NCI-H460 (cell line): ENCODE measurements at places on chromosomes 13 and 19. TPM values are rescaled to one million over a fixed set of nuclear protein-coding genes. Genes with fewer than 3 reads are reported as not detected.

Gene RNF225
- 0.26 TPM in 1 of 2 replicates, not detected in the other for total RNA-seq

Gene IGSF23
- not detected in 2 replicates for total RNA-seq

Gene TEX29
- not detected in 2 replicates for total RNA-seq

Gene SCN1B
- 0.61 and 0.82 TPM in 2 replicates for total RNA-seq

Gene SUGP1
- total RNA-seq, result 18.7 and 19.5 TPM in 2 replicates

Gene RNF113B
- not detected in 2 replicates for total RNA-seq

Gene LGALS14
- not detected in 2 replicates for total RNA-seq

Gene OR7D4
- not detected in 2 replicates for total RNA-seq

Gene ZNF576
- total RNA-seq, result 4.4 and 4.6 TPM in 2 replicates

Gene APBA3
- 12.9 and 16.4 TPM in 2 replicates for total RNA-seq

Gene SLITRK6
- total RNA-seq, result 0.32 and 0.94 TPM in 2 replicates

Gene GJB2
- 8.7 and 10.5 TPM in 2 replicates for total RNA-seq

Gene MAST1
- 1.7 TPM in 2 replicates for total RNA-seq

Gene ZNF723
- total RNA-seq, result not detected in 2 replicates
